ENCODE measurements at places on chromosomes 11 and 22.

GRCh38 chr11:118911880-118912741 is 13.6 kb downstream of the BCL9L start:
- DNase-seq, result no peak

DNA sequence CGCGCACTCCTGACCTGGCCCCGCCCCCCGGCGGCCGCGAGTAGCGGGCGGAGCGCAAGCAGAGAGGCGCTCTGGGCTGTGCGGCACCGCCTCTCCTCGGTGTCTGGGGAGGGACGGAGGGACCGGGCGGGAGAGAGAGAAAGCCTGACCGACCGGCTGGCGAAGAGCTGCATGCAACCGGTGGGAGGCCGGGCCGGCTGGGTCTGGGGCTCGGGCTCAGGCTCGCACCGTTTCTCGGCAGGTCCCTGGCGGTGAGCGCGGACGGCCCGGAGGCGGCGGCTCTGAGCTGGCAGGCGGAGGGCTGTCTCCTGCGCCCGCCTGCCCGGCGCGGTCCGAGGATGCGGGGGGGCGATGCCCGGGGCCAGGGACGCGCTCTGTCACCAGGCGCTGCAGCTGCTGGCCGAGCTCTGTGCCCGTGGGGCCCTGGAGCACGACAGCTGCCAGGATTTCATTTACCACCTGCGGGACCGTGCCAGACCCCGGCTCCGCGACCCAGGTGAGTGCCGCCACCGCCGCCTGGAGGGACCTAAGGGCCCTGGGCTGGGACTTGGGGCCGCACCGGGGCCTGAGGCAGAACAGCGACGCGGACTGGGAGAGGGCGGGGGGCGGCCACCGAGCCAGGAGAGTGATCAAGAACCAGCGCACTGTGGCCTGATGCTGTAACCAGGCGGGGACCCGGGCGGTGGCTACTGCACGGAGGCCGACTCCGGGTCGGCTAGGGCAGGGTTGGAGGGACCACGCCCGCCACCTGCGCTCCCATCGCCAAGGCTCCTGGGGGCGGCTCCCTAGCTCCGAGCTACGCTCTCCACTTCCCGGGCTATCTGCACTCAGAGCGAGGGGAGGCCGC is at the start of gene SYT9:
Gene SYT9 (plus strand): TSS at position 69 of the 847 bp plus-strand sequence. CDS start 283 bp downstream, at position 352.
- peak; percentile 68 for DNase-seq

GRCh38 chr11:86149792-86150191 is 80.9 kb upstream of the PICALM start:
- DNase-seq, result no peak

- no peak for DNase-seq
Measured at GRCh38 chr11:38131535-38131934, 1533.5 kb upstream of the RAG2 start.

GRCh38 chr11:10125522-10126133 is 168.4 kb downstream of the SBF2 start:
- DNase-seq, result no peak

DNA sequence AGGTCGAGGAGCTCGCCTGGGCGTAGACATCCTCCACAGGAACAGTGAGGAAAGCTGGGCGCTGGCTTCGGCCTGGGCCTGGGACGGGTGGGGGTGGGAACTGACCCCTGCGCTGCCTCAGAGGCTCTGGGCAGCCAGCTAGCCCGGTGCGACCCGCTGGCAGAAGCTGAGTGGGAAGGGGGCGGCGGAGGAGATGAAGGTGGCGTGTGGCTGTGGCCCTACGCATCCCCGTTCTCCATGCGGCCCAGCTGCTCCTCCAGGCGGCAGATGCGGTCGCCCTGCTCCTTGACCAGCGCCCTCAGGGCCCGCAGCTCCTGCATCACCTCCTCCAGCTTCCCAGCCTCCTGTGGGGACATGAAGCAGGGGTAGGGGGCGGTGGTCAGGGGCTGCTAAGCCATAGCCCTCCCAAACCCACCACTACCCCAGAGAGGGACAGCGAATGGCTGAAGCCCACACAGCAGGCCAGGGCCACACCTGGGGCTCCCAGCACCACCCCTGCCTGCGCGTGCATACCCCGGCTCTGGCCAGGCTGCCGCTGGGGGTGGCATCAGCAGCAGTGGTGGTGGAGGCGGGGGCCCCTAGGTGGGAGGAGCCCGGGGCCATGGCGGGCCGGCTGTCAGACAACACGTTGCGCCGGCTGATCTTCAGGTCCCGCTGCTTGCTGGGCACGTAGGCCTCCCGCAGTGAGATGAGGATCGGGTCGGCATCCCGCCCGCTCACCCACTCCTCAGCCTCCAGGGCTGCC is 848 bp upstream of the PTPRCAP start:
- DNase-seq, result no peak

DNA sequence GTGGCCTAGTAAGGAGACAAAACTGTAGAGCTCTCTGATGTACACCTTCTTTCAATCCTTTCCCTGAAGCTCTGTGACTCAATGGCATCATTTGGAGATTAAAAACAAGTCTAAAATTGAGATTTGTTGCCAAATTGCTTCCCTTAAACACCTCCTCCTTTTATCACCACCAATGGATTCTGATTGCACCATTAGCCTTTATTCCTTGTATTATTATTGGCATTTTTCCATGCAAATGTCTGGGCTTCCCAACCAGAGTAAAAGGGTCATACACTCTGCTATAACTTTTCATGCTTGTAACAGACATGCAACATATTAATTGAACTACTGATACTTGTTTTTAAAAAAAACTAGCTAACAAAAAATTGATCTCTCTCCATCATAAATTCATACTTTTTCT is 124.2 kb downstream of the CCDC34 start:
- no peak for DNase-seq

- DNase-seq, result no peak
Measured at GRCh38 chr22:19885841-19886592, 31.3 kb upstream of the GNB1L start.

DNA sequence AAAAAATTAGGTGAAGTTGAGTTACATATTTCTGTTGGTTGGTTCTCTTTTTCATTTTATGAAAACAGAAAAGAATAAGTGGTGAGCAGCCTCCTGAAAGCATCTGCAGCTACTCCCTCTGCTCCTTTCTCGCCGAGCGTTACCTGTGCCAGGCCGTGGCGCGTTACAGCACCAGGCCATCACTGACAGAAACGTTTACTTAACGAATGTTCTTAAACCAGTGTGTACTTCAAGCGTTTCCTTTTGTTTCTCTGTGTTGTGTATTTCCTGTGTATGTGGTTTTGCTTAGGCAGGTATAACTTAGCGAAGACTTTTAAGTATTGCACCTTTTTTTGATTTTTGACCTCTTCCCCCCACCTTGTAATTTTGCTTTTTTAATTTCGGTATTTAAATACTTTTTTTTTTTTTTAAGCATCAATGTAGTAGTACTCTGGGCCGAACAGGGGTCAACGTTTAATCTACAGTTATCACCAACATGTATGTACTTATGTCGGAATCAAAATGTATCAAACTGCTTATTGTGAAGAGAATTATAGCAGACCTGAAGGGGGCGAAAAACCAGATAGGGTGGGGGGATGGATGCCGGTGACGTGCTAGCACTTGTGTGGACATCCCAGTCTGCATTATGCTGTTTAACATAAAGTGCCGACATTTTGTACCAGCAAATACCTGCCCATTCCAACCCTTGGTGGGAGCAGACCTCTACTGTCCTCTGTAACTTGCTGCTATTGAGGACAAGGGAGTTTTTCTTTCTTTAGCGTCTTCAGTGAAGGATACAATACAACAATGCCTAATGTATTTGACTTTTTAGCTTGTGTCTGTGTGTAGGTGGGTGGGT is 21.6 kb upstream of the ADSL start:
- no peak for DNase-seq

DNA sequence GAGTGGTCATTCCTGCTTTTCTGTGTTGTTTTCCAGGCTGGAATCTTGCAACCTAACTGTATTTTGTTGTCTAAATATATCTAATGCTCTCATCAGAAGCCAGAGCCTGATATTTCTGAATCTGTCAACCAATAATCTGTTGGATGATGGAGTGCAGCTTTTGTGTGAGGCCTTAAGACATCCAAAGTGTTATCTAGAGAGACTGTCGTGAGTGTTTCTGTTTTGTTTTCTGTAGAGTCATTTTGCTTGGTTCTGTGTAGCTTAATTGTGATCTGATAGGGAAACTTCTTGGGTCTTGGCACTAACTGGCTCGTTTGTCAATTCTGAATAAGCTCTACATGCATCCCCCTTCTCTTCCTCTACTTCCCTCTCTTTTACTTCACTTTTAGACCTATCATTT is 31.2 kb upstream of the RBMXL2 start:
- no peak for DNase-seq

GRCh38 chr11:95487391-95487790 is 256.4 kb upstream of the SESN3 start:
- DNase-seq, result no peak

DNA sequence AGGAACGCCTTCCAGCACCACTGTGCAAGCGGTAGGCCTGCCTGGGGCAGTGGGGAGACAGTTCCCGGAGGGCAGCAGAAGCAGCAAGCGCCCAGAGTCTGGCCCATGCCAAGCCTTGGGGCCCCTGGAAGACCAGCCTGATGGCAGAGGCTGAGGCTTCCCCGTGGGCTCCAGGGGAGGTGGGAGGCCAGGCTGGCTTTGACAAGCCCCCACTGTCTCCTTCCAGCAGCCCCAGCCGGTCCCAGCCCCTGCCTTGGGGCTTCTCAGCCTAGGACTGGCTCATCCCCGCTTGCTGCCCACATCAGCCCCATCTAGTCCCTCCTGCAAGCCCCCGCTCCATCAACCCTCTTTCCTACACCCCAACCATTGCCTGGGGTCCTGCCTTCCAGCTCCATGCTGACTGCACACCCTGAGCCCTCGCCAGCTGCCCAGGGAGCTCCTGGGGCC is 46.7 kb downstream of the IGF2 start:
- no peak for DNase-seq

- peak; percentile 14 for DNase-seq
Measured at GRCh38 chr11:19605520-19606371, 106.9 kb upstream of the NAV2 start.

GRCh38 chr11:58227956-58228615 is 632 bp downstream of the OR10Q1 start:
- no peak for DNase-seq

DNA sequence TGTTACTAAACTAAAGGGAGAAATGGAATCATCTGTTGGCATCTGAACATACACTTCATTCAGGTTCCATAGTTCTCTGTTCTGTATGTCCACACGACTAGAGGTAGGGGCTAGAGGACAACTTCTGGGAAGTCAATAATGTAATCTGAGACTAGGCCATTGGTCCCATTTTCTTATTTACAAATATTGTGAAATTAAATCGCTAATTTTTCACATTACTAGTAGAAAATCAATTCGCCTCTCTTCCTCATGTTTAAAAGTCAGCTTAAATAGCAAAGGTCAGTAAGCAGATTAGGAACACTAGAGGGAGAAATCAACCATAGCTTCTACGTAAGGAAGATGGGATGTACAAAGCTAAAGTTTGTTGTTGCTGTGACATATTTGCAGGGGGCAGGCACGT is 59.7 kb downstream of the CADM1 start:
- DNase-seq, result no peak

DNA sequence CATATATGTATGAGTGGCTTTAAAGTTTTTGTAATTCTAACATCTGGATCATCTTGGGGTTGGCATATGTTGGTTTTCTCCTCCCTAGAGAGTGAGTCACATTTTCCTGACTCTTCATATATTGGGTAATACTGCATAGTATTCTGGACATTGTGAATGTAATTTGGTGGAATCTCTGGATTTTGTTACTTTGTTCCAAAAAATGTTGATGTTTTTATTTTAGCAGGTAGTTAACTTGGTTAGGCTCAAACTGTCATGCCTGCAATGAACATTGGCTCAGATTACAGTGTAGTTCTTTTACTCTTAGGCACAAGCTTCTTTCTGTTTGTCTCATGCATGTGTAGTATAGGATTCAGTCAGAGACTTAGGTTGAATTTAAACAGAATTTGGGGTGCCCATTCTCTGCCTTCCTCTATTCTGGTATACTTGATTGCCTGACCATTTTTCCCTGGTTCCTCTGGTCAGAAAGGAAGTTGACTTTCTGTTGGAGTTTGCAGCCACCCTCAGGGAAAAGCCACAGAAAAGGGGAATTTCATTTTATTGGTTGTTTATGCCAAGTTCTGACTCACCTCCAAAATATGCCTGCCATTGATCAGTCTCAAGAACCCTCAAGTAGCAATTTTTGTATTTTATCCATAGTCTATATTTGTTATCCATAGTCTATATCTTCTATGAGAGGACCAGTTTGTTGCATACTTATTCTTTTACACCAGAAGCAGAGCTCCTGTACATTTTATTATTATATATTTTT is 151.7 kb downstream of the UVRAG start:
- DNase-seq, result no peak

Measured in NCI-H345 (cell line).